Glutamatergic neuron (in vitro differentiated cells): ENCODE measurements at places on chromosomes 6 and 20. TPM values are rescaled to one million over a fixed set of nuclear protein-coding genes. Genes with fewer than 3 reads are reported as not detected.

- H3K27me3 ChIP-seq, result no peaks in the 10 kb centered on the region
- H3K4me3 ChIP-seq, result no peak overlapping the region
- peaks cover 17% of the 10 kb centered on the region for H3K4me1 ChIP-seq
- no peak for DNase-seq
- H3K36me3 ChIP-seq, result peaks cover 9% of the 10 kb centered on the region
Measured at GRCh38 chr6:16403831-16404230, 165.4 kb downstream of the GMPR start.

GRCh38 chr6:127518710-127519468 lies at the start of gene MTCL3:
Gene MTCL3 (minus strand): TSS chr6:127519335.
- H3K27ac ChIP-seq, result peak within 1 kb of the TSS; percentile 100
- H3K4me1 ChIP-seq, result peaks cover 14% of the 10 kb centered on the region
- peaks cover 9% of the 10 kb centered on the region for H3K36me3 ChIP-seq
- peaks cover 29% of the 10 kb centered on the region for H3K27me3 ChIP-seq

DNA sequence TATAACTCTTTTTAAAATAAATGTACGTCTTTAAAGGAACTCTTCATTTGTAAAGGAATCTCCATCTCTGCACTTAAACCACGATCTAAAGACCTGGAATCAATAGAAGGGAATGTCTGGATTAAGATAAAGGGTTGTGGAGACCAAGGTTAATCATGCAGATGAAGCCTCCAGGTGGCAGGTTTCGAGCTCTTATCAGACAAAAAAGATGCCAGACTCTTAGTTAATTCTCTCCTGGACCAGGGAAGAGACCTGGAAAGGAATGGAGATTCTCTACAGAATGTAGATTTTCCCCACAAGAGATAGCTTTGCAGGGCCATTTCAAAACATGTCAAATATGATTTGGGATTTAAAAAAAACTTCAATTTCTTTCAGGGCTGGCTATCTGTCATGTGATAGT lies 71.5 kb upstream of the SSTR4 start:
- DNase-seq, result no peak
- H3K27ac ChIP-seq, result no peak overlapping the region
- H3K27me3 ChIP-seq, result peaks cover 3% of the 10 kb centered on the region
- H3K36me3 ChIP-seq, result no peaks in the 10 kb centered on the region

The DNAH8 gene
- total RNA-seq, result not detected

The FOXO3 gene
- total RNA-seq, result 30.3 TPM

The OR5V1 gene
- total RNA-seq, result not detected
